ENCODE measurements at places on chromosomes 16 and 17.

GRCh38 chr16:47033176-47033575 lies 59.7 kb upstream of the DNAJA2 start:
- no peak for DNase-seq

GRCh38 chr16:87092958-87093357 lies 224.2 kb downstream of the C16orf95 start:
- DNase-seq = no peak

DNA sequence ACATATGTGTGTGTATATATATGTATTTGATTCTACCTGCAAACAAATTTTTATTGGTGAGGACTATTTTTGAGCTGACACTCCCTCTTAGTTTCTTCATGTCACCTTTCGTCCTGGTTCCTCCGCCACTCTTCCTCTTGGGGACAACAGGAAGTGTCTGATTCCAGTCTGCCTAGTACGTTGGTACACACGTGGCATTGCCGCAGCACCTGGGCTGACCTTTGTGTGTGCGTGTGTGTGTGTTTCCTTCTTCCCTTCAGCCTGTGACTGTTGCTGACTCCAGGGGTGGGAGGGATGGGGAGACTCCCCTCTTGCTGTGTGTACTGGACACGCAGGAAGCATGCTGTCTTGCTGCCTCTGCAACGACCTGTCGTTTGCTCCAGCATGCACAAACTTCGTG lies 29.4 kb upstream of the CACNG5 start:
- DNase-seq = no peak

- DNase-seq = peak; percentile 89
Observed at GRCh38 chr16:79093554-79093967, 507.0 kb downstream of the MAF start.

GRCh38 chr16:56428091-56428490 lies 2.7 kb upstream of the AMFR start:
- DNase-seq = peak; percentile 50

GRCh38 chr17:76511668-76512365 lies 10.6 kb upstream of the RHBDF2 start:
- DNase-seq = no peak

- no peak for DNase-seq
Observed at GRCh38 chr16:11306381-11306780, 25.3 kb upstream of the PRM1 start.

DNA sequence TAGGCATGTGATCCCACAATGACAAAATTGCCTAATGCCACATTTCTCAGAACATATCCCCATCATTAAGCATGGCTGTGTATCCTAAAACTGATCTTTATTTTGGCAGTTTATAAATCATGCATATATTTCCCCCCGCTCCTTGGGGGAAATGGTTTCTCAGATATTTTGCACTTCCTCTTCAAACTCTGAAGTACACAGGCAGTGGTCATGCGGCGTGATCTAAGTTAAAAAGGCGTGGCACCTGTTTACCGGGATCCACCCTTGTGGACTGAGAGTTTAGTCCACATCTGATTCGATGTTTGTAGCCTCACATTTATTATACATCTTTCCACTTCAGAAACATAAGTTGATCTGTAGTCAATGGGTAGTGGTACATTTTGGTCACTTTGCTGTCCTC lies 51.4 kb downstream of the USP10 start:
- DNase-seq = peak; percentile 62

GRCh38 chr16:12575288-12575687 lies 228.4 kb downstream of the CPPED1 start:
- DNase-seq = no peak

- peak; percentile 19 for DNase-seq
Observed at GRCh38 chr17:59512844-59513385, 52.5 kb upstream of the DHX40 start.

DNA sequence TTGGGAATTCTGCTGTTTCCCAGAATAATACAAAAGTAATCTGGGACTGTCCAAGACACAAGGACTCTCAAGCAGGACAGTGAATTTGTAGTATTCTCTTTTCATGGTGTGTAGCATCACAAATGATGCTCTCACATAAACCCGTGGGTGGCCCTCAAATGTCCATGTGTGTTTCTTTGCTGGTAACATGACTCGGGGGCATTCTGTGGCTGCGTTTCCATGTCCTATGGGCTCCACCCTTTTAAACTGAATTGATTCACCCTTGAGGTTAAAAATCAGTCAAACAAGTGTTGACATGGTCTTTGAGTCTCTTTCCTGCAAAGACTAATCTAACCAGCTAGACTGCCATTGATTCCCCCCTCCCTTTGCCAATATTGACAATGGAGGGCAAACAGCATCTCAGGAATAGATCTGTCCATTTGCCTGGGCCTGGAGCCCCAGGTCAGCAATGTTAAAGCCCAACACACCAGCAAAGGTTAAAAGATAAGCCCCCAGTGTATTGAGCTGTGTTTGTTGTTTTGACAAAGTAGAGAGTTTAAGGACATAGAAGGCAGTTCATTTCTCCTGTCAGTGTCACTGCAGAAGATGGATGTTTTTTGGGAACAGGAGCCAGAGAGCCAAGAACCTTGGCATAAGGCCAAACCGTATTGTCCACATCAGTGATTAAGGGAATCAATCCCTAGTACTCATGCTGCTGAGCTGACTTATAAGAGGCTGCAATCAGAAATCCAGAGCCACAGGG lies 117.1 kb upstream of the COX10 start:
- DNase-seq = no peak

DNA sequence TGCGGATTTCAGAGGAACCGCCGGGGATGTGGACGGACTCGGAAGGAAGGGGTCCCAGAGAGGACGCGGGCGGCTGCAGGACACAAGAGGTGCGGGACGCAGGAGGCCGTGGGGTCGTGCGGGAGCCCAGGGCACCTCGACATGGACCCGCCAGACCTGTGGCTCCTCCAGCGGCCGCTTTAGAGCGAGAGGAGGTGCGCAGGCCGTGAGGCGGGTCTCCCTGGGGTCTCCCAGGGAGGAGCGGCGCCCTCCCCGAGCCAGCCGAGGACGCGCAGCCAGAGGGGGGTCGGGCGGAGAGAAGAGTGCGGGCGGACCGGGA lies 6.8 kb upstream of the FLYWCH1 start:
- DNase-seq = peak; percentile 39

DNA sequence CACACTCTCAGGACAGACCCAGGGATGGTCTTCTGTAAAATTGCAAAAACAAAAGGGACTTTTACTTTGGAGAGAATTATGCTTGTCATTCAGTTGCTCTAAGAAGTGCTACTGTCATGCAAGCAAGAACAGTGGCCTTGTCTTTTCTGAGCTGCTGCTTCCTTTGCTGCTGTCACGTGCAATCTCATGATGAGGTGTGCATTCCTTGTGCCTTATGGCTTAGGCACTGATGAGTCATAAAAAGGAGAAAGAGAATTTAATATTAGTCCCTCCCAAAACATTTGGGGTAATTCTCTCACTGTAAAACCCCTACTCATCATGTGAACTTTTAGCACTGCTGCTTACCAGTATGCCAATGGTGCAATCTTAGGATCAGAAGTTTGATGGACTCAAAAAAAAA lies 2051.3 kb downstream of the TP53TG3F start:
- DNase-seq = no peak
